ENCODE measurements at places on chromosomes 13 and 19. TPM values are rescaled to one million over a fixed set of nuclear protein-coding genes. Genes with fewer than 3 reads are reported as not detected.

DNA sequence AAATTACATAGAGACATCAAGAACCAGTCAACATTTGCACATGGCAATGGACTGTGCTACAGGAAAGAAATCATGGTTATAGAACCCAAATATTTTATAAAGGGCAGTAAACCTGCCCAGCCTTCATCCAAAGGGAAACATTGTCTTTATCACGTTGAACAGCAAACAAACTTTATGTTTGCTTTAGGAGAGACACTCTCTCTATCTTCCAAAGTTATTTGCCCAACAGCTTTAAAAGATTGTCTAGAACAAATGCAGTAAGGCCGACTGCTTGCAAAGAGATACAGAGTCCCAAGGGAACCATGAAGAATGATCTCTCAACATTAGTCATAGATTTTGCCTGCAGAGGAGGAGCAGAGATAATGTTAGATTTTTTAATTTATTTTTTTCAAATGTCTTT is 1323.5 kb upstream of the SLC10A2 start:
- H3K27me3 ChIP-seq = no peaks in the 10 kb centered on the region
- no peak overlapping the region for H3K4me3 ChIP-seq
- no peaks in the 10 kb centered on the region for H3K36me3 ChIP-seq
- H3K27ac ChIP-seq = no peak overlapping the region

GRCh38 chr19:51398096-51398704 is 7.8 kb upstream of the C19orf84 start:
- H3K27ac ChIP-seq = no peak overlapping the region
- no peaks in the 10 kb centered on the region for H3K27me3 ChIP-seq
- H3K4me1 ChIP-seq = peaks cover 10% of the 10 kb centered on the region
- no peak overlapping the region for H3K4me3 ChIP-seq

- peaks cover 3% of the 10 kb centered on the region for H3K36me3 ChIP-seq
- no peak for DNase-seq
- H3K27ac ChIP-seq = no peak overlapping the region
- H3K27me3 ChIP-seq = no peaks in the 10 kb centered on the region
- no peaks in the 10 kb centered on the region for H3K4me1 ChIP-seq
These were observed 26.4 kb downstream of the ZNF45 start for GRCh38 chr19:43908659-43909058.

- DNase-seq = no peak
- no peaks in the 10 kb centered on the region for H3K4me1 ChIP-seq
- H3K27ac ChIP-seq = no peak overlapping the region
- no peak overlapping the region for H3K4me3 ChIP-seq
These were observed 73.9 kb upstream of the OXGR1 start for GRCh38 chr13:97068151-97068550.

DNA sequence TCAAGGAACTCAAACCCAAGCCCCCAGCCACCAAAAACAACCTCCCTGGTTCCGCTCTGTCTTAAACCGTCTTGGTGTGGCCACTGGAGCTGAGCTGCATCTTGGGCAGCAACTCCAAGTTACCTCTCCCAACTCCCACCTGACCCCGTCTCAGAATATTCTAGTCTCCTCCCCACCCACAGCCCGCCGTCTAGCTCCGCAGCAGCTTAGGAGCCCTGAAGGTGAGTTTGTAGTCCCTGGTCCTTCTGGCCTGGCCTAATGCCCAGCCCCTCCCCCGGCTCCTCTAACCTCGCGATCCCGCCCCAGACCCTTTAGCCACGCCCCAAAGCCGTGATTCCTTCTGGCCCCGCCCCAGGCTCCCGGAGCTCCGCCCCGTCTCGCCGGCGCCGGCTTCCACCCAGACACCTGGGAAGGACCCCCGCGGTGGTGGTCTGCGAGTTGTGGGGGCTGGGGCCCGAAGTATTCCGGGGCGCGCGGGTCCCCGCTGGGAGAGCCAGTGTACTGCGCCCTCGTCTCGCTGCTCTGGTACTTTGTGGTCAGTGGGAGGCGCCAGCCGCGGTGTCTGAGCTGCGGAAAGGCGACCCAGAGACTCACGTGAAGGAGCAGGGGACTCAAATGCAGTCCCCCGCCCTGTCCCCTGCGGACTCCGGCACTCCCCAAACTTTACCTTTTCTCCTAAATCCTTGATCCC is 2.5 kb upstream of the LHB start:
- peak; percentile 33 for DNase-seq
- H3K4me3 ChIP-seq = peak overlapping the region; percentile 34
- H3K4me1 ChIP-seq = peaks cover 29% of the 10 kb centered on the region
- H3K27ac ChIP-seq = no peak overlapping the region
- H3K27me3 ChIP-seq = no peaks in the 10 kb centered on the region
- H3K36me3 ChIP-seq = peaks cover 13% of the 10 kb centered on the region

DNA sequence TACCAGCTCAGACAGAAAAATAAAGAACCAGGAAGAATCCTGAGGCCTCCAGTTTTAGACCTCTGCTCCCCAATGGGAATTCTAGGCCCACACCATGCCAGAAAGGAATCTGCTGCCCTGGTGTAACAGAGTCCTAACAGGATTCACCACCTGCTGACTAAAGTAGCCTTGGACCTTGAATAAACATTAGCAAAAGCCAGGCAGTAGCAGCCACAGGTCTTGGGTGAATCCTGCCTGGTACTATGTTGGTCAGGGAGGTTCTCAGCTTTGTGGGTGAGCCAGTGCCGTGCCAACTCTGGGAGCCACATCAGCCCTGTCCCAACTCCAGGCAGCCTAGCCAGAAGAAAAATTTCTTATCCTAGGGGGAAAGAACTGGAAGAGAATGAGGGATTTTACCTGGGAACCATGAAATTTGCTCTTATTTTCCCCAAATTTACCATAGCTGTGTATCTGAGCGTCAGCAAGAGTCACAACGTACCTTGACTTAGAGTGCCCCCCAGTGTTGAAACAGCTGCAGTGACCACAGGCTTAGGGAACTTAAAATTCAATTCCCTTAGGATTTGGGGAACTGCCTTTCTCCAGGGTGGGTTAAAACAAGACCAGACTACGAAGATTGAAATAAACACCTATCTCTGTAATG is 1895.6 kb upstream of the PRR20A start:
- DNase-seq = no peak
- H3K36me3 ChIP-seq = no peaks in the 10 kb centered on the region
- H3K27ac ChIP-seq = no peak overlapping the region
- H3K4me1 ChIP-seq = no peaks in the 10 kb centered on the region

SERP2 gene
- total RNA-seq = 12.7 TPM

ZNF730 gene
- total RNA-seq = not detected

SLITRK5 gene
- not detected for total RNA-seq

All from heart left ventricle (tissue), 16 donors.